ENCODE measurements at places on chromosomes 1 and 21. TPM values are rescaled to one million over a fixed set of nuclear protein-coding genes. Genes with fewer than 3 reads are reported as not detected.

SLFNL1 gene
- total RNA-seq = not detected

TSPAN2 gene
- total RNA-seq = under 0.01 TPM

VANGL2 gene
- not detected for total RNA-seq

PERM1 gene
- not detected for total RNA-seq

SERPINC1 gene
- not detected for total RNA-seq

IBA57 gene
- 2.3 TPM for total RNA-seq

FAM151A gene
- total RNA-seq = not detected

S100A2 gene
- 2.3 TPM for total RNA-seq

PDPN gene
- 2.5 TPM for total RNA-seq

PATJ gene
- 3.2 TPM for total RNA-seq

NCDN gene
- 33.2 TPM for total RNA-seq

GUCA2B gene
- total RNA-seq = not detected

MROH9 gene
- not detected for total RNA-seq

BEND5 gene
- not detected for total RNA-seq

DIO1 gene
- total RNA-seq = not detected

S100A3 gene
- 5.8 TPM for total RNA-seq

CLCA2 gene
- total RNA-seq = not detected

AMY2A gene
- total RNA-seq = not detected

ORC1 gene
- total RNA-seq = 5.8 TPM

SPTA1 gene
- total RNA-seq = not detected

CLIC6 gene
- total RNA-seq = not detected

TBX19 gene
- 0.29 TPM for total RNA-seq

SAMD13 gene
- total RNA-seq = 0.58 TPM

PTGER3 gene
- total RNA-seq = not detected

TBX15 gene
- not detected for total RNA-seq

DCST2 gene
- total RNA-seq = 0.18 TPM

ANXA9 gene
- total RNA-seq = 1.2 TPM
